Activated T-cell treated with anti-CD3 and anti-CD28 coated beads, Interleukin-2, amount 50 U/mL, for 4 hours (primary cell): ENCODE measurements at places on chromosomes 6 and 20. TPM values are rescaled to one million over a fixed set of nuclear protein-coding genes. Genes with fewer than 3 reads are reported as not detected.
A peak's percentile ranks its signal among the peaks of the same experiment; 100 is the strongest.

DNA sequence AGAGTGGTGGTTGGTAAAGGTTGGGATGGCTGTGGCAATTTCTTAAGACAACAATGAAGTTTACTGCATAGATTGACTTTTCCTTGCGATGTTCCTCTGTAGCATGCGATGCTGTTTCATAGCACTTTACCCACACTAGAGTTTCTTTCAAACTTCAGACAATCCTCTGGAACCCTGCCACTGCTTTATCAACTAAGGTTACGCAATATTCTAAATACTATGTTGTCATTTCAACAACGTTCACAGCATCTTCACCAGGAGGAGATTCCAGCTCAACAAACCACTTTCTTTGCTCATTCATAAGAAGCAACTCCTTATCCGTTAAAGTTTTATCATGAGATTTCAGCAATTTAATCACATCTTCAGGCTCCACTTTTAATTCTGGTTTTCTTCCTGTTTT lies 161.2 kb upstream of the NRSN1 start:
- no peak for DNase-seq

DNA sequence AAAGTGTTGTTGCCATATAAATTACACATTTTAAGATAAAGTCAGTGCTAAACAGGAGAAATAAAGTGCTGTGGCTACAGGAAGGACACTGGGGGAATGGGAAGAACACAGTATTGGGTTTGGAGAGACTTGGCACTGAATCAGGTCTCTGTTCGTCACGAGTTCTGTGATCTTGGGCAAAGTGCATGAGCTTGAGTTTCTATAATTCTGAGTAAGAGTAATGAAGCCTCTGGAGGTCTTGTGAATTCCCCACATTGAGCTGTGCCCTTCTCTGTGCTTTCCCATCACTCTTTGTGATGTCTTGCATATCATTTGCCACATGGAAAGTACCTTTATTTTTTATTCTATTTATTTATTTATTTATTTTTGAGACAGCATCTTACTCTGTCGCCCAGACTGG lies 16.8 kb upstream of the EEF1A1 start:
- no peak for DNase-seq

- DNase-seq = peak; percentile 20
Observed at GRCh38 chr6:166626177-166627032, 646 bp downstream of the RPS6KA2 start.

- DNase-seq = no peak
Observed at GRCh38 chr20:50434653-50435396, 75.4 kb upstream of the PTPN1 start.

DNA sequence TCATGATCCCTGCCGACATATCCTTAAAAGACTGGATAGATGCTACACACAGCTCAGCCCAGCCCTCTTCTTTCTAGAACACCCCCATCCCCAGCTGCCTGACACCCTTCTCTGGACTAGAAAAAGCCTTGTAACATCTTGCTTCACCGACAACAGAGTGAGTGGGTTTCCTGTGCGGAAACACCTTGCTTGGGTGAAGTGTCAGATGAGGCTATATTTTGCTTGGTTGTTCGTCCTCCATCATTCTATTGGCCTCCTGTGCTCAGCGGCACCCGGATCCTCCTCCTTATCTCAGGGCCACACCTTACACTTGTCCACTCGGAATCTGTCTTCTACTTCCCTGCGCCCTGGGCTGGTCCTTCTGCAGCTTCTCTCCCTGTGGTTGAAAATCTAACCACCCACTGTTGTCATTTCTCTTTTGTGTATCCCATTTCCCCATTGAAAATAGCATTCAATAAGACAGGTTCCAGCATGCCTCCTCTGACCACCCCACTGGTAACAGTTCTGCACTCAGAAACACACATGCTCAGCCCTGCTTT lies 101.3 kb upstream of the MLN start:
- no peak for DNase-seq

DNA sequence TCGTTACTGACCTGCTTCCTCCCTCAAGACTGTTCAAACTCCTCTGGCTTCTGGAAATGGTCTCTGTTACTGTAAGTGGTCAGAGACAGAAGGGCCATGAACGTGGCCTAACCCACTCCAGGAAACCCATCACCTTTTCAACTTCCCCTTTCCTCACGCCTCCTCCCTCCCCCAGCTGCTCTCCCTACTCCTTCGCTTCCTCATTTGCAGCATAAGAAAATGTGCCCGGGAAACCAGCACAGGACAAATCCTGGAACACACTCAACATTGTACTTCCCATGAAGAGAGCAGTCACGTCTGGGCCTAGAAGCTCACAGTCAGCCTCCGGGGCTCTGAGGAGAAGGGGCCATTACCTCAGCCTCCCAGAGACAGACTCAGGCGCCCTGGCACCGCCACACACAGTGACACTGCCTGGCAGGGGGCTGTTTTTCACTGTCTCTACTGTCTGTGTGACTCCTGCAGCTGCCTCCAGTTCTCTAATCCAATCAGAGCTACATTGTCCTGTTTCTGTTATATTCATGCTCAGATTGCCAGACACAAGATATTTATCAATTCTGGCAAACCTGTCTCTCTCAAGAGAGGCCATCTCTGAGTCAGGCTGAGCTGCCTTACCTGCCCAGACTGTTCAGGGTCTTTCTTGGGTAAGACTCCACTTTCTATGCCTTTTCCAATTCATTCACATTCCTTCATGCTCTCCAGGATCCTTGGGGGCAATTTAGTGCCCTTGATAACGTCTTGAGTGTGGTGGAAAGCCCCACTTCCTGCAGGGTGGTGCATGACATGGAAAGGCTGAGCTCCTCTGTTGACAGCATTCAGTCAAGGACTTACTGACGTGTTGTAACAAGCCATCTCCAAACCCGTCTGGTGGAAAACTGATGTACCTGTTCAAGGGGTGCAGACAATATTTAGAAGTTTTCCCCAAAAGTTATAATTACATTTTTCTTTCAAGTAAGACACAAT lies 242.2 kb downstream of the HIVEP2 start:
- DNase-seq = no peak

- no peak for DNase-seq
Observed at GRCh38 chr6:147207351-147207750, 3.1 kb downstream of the STXBP5 start.

DNA sequence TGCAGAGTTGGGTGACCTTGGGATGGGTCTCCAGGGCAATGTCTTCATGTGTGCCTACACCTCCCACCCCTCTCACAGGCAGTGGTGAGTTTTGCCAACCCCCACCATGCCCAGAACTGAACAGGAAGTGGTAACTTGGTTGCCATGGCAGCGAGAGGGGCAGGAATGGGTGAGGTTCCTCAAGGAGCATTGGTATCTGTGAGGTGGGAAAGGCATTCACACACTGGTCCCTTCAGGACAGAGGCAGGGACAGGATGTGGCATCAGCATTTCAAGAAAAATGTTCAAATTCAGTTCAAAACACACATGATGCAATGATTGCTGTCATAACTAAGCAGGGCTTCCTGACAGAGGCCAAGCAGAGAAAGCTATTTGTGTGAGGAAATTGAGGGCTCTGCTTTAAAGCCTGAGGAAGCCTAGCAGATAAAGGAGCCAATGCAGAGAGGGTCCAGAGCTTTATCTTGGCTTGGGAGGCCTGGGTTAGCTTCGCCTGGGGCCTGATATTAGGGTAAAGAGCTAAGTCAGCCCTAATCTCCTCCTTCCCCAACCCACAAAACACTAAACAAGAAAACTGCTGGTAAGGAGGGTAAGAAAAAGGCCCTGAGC lies 551 bp downstream of the TREML2 start:
- DNase-seq = peak; percentile 22

DNA sequence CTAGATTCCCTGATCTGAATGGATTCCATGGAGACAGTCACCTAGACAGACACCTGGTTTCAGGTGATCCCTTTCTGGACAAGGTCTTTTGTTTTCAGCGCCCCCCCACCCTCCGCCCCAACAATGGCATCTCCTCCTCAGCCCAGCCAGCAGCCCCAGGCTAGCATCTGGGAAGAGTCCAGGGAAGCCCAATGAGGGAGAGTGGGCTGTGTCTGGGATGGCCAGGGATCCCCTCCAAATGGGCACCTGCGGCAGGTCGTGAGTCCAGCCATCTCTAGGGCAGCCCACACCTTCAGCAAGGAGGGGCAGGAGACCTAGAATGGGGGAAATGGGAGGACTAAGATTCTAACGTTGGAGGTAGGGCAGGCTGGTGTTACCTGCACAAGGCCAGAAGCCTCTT lies 1.2 kb upstream of the SLC24A3 start:
- DNase-seq = no peak

DNA sequence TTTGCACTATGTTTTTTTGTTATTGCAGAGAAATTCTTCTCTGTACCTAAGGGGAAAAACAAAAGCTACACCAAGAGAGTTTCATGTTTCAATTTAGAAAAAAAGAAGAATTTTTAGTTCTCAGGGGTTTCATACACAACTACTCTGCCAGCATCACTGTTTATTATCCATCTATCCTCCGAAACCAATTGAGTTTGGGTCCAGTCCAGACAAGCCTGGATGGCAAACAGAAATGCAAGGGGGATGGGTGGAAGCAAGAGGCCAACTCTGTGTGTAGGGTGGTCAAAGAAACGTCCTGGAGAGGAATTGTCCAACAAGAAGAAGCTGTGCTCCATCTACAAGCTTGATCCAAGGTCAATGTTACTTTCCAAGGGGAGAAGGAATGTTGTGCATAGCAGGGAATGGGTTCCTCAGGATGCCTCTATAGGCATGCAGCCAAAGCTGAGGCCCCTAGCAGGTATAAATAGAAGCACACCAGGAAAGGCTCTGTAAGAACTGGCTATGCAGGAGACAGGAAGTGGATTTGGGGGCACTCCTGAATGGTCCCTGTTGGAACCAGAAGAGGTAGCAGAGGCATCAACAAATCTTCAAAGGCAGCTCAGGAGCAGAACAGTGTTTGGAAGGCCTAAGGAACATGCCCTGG lies 64.4 kb downstream of the FILIP1 start:
- no peak for DNase-seq

GRCh38 chr6:137700751-137701477 lies 166.1 kb upstream of the TNFAIP3 start:
- DNase-seq = no peak

- DNase-seq = no peak
Observed at GRCh38 chr6:97841763-97842162, 558.7 kb upstream of the MMS22L start.

GRCh38 chr20:3729811-3730540 lies 2.5 kb upstream of the HSPA12B start:
- DNase-seq = no peak

DNA sequence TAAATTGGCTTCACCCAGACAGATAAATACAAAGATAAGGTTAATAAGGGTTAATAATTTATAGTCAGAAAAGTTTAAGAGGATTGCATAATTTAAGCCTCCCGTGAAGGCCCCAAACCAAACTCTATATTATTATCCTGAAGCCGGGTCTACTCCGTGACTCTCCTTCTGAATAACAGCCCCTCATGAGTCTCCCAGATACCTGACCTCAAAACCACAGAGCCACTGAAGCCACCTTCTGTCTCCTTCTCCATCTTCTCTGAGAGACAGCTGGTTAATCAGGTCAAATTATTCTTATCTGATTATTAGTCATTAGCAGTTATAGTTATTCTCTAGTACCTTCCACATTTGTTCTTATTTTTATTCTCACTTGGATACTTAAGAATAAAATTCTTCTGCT lies 569.2 kb upstream of the AGPAT4 start:
- no peak for DNase-seq

DNA sequence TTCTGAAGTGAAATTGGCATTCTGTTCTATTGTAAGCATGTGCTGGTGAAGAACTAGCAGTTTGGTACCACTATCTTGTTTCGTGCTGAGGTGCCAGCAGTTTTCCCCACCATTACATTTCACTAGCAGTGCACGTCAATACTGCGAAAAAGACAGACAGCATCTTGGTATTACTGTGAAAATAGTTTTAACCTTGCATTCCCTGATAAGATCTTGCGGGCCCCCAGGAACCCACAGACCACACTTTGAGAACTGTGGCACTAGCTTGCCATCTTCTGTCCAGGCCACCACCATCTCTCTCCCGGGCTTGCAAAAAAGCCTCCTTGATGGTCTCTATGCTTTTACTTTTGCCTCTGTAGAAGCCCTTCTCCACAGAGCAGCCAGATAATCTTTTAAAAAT lies 185.7 kb downstream of the BACH2 start:
- no peak for DNase-seq

- no peak for DNase-seq
Observed at GRCh38 chr6:158516098-158516497, 43.8 kb upstream of the TMEM181 start.

DNA sequence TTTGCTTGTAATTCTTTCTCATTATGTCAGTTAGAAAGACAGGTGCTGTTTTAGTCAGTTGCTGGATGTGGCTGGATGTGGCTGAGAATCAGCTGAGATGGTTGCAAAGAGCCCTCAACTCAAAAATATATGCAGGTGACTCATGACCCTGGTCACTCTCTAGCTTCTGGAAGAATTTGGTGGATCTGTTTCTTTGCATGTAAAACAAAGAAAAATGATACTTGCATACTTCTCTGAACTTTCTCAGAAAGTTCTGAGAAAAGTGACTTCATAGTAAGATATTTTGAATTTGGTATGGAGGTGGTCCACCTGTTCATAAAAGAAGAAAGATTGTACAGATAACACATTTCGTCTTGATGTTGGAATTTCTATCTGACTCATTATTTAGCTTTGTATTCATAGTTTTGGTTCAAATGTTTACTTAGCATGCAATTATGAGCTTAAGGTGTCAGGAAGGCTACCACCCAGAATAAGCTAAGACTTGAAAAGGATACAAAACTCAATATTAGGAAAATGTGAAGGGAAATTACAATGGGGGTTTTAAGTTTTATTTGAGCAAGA lies 163.2 kb upstream of the OLIG3 start:
- DNase-seq = no peak

GRCh38 chr20:61449916-61450315 lies 197.9 kb downstream of the CDH4 start:
- DNase-seq = no peak

DNA sequence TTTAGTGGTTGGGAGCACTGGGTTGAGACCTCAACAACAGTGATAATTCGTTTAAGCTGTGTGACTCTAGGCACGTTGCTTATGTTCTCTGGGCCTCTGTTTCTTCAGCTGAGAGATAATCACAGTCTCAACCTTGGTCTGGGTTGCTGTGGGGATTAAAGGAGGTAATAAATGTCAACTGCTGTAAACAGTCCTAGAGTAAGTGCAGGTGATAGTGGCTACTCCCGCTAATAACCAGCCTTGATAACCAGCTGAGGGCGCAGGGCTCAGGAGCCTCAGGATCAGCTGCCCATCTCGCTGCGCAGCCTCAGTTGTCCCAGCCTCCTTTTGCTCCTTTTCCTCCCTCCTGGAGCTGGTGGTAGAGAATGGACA lies 58.0 kb downstream of the JARID2 start:
- DNase-seq = no peak

NFATC2 gene
- 48.3 TPM for total RNA-seq

MAP1LC3A gene
- total RNA-seq = 1.3 TPM

PNPLA1 gene
- not detected for total RNA-seq

GPX5 gene
- not detected for total RNA-seq

MAS1 gene
- total RNA-seq = not detected

GNAS gene
- total RNA-seq = 440 TPM

BTN1A1 gene
- not detected for total RNA-seq

GABRR1 gene
- not detected for total RNA-seq
